ENCODE measurements at places on chromosomes 16 and 17.

DNA sequence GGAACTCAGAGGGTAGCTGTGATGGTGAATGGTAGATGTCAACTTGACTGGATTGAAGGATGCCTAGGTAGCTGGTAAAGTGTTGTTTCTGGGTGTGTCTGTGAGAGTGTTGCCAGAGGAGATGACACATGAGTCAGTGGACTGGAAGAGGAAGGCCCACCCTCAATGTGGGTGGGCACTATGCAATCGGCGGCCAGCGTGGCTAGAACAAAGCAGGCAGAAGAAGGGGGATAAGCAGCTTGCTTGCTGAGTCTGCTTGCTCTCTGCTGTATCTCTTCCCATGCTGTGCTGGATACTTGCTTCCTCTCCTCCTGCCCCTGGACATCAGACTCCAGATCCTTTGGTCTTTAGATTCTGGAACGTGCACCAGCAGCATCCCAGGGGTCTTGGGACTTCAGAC is 128.1 kb downstream of the AIPL1 start:
- DNase-seq, result no peak

- DNase-seq, result no peak
Observed at GRCh38 chr17:3935825-3936355, 19.6 kb upstream of the P2RX1 start.

DNA sequence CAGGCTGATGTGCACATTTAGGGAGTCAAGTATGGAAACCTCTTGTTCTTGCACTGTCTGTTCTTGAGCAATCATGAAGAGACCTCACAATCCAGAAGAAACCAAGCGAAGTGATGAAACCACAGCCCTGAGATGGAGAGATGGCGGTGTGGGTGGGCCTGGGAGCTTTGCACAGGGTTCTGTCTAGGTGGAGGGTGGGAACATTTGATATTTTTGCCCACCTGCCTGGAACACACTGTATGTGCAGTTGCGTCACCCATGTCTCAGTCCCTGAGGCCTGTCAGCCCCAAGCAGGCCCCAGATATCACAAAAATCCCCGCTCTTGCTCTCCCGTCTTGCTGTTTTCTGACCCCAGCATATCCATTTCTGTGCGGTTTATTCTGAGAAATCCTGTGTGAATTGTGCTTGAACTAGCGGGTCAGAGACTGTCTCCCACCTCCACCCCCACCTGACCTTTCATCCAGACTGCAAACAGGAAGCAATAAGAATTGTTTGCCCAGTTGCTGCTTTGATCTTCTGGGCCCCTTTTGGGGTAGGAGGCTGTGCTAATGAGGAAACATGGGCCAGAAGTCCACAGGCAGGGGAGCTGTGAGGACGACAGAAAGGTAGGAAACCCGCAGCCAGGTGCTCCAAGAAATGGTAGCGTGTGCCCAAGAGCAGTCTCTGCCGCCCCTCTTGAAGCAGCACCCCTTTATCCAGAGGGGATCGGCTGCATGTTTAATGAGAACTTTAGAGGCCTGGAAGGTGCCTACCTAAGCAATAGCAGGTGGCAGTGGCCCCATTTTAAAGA is 183.8 kb downstream of the CCDC182 start:
- no peak for DNase-seq

DNA sequence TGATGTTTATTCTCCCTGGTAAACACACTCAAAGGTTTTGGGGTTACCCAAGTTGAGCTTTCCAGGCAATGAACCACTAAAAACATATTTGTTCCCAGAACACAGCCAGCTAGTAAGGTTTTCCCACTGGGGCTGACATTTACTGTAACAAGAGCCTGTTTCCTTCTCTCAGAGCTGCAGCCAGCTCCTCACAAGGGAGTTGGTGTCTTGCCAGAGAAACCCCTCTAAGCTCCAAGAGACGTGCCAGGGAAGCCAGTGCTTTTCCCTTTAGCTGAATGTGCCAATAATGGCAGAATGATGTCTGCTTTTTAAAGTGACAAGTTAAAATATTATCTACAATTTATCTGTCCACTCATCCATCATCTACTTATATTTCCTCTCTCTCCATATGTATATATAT is 170.8 kb upstream of the RBFOX1 start:
- DNase-seq, result no peak

GRCh38 chr17:40556884-40557414 is 8.3 kb downstream of the CCR7 start:
- no peak for DNase-seq

DNA sequence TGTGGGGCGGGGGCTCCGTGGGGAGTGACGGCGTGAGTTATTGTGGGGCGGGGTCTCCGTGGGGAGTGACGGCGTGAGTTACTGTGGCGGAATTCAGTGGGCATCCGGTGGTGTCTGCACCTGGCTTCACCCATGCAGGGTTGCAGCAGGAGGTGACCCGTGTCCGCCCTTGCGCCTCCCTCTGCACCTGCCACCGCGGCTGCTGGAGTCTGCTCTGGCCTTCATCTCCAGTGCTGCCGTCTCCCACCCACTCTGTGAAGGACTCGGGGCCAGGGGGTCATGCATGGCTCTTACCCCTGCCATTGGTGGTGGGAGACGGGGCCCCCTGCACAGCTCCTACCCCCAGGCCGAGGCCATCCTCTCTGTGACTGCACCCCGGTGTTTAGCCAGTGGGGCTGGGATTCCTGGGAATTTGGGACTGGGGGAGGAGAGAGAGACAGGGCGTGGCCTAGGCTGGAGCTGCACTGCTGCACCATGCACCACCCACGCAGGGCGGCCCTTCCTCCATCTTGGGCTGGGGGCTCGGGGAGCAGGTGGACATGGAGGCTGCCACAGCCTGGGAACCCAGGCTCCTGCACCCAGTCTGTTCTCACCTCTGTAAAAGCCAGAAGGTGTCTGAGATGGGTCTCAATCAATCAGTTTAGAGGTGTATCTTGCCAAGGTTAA is 1.3 kb upstream of the PABPN1L start:
- DNase-seq, result no peak

DNA sequence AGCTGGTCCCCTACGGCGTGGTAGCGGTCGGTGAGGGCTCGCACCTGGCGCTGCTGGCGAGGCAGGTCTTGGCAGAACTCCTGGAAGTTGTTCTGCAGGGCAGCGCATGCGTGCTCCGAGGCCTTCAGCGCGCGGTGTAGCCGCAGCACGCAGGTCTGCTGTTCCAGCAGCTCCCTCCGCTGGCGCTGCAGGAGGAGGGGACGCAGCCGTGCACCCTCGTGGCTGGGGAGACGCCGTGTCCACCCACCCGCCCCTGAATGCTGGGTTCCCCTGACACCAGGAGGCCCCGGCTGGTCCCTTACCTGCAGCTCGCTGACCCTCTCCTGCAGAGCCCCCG is 12.2 kb downstream of the EVPL start:
- DNase-seq, result no peak

GRCh38 chr17:38469875-38470274 is 41.6 kb downstream of the ARHGAP23 start:
- DNase-seq, result no peak

DNA sequence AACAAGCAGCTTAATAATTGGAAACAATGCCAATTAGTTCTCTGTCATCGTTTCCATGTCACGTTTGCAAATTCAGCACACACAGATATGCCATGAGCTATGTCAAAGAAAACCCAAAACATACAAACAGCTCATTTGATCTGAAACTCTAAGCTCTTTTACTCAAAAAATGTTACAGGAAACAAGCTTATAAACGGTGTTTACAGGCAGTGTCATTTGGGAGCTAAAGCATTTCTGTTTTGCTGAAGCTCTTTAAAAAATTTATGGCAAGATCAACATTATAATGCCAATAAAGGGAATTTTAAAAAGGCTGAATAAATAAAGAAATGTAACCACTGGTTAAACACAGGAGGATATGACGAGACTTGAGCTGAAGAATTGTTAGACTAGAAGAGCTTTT is 94.0 kb upstream of the HS3ST2 start:
- no peak for DNase-seq

DNA sequence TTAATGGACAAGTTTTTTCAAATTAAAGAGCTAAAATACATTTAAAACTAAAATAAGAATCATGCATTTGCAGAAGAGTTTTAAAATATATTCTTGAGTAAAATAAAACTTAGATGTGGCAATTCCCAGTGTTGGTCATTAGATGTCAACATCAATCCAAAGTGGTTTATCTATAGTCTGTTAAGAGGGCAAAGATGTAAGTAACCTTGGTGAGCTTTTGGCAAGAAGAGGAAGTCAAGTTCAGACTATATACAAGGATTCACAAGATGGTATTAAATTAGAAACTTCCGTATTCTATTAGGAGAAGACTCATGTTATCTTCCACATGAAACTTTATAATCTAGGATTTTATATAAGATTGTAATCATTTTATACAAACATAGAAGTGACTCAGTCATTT is 73.1 kb downstream of the CEP95 start:
- DNase-seq, result no peak

DNA sequence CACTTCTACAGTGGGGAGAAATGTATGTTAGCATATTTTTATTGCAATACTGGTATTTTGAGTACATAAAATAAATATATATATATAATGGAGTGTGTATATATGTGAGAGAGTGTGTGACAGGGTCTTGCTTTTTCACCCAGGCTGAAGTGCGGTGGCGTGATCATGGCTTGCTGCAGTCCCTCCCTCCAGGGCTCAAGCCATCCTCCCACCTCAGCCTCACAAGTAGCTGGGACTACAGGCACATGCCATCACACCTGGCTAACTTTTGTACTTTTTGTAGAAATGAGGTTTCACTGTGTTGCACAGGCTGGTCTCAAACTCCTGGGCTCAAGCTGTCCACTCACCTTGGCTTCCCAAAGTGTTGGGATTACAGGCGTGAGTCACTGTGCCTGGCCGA is 4.1 kb downstream of the CYLD start:
- DNase-seq, result no peak

DNA sequence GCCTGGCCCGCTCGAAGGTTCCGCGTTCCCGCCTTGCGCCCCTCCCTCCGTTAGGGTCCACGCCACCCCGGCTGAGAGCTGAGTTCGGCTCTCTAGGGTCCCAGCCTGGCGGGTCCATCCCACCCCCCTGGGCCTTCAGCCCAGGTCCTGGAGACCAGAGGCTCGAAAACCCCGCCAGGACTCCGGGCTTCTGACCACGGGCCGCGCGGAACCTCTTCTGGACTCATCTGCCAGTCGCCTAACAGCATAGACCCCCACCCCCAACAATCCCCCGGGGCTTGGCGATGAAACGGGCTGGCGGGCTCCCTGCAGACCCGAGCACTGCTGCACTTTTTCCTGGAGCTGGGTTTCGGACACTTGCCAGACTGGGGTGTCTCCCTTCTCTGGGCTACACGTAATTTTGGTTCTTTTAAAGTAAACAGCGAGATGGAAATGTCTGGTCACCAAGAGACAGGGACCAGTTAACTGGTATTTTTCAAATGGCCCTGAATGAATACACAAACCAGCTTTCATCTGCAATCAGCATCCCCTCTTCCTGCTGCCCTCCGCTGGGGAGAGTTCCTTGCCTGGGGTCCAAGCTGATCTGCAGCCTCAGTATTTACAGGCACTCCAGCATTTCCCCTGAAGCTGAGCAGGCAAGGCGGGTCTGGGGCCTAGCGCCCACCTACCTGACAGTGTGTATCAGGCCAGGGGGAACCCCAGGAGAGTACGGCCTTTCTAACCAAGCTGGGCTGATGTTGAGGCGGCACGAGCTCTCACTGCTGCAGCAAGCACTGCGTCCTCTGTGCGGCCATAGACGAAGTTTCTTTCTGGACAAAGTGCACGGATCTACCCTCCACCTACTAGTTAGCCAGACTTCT is 639 bp upstream of the TRIM65 start:
- no peak for DNase-seq
